Activated CD8-positive, alpha-beta T cell treated with anti-CD3 and anti-CD28 coated beads for 36 hours (primary cell): ENCODE measurements at places on chromosomes 3 and 15. TPM values are rescaled to one million over a fixed set of nuclear protein-coding genes. Genes with fewer than 3 reads are reported as not detected.

Gene GPR149
- not detected for total RNA-seq

Gene SPINT1
- total RNA-seq = 6.5 TPM

GRCh38 chr3:142929109-142929508 is 34.4 kb downstream of the PAQR9 start:
- H3K4me1 ChIP-seq = no peaks in the 10 kb centered on the region
- peak; percentile 69 for DNase-seq
- no peaks in the 10 kb centered on the region for H3K36me3 ChIP-seq
- H3K27ac ChIP-seq = no peak overlapping the region
- H3K27me3 ChIP-seq = peaks cover 25% of the 10 kb centered on the region
- H3K4me3 ChIP-seq = no peak overlapping the region

DNA sequence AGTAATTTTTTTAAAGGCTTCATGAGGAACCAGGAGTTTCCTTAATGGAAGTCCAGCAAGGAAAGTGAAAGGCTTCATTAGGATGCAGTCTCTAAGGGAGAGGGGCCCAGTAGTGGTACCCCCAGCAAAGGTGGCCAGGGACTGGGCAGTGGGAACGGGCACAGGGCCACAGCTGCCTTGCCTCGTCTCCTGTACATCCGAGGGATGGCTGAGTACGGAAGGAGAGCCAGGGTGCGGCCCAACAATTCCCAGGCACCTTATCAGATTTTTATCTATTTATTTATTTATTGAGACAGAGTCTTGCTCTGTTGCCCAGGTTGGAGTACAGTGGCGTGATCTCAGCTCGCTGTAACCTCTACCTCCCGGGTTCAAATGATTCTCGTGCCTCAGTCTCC is 14.5 kb downstream of the SEMA3G start:
- no peak overlapping the region for H3K4me3 ChIP-seq
- H3K27me3 ChIP-seq = no peaks in the 10 kb centered on the region
- H3K36me3 ChIP-seq = no peaks in the 10 kb centered on the region
- no peaks in the 10 kb centered on the region for H3K4me1 ChIP-seq
- no peak for DNase-seq

- H3K27me3 ChIP-seq = peaks cover 23% of the 10 kb centered on the region
- no peak overlapping the region for H3K27ac ChIP-seq
- H3K4me3 ChIP-seq = no peak overlapping the region
- DNase-seq = no peak
- no peaks in the 10 kb centered on the region for H3K36me3 ChIP-seq
Observed at GRCh38 chr15:72801590-72802325, 18.2 kb upstream of the ADPGK start.
